Testis (tissue), 5 donors: ENCODE measurements at places on chromosomes 5 and 9.
A peak's percentile ranks its signal among the peaks of the same experiment; 100 is the strongest.

DNA sequence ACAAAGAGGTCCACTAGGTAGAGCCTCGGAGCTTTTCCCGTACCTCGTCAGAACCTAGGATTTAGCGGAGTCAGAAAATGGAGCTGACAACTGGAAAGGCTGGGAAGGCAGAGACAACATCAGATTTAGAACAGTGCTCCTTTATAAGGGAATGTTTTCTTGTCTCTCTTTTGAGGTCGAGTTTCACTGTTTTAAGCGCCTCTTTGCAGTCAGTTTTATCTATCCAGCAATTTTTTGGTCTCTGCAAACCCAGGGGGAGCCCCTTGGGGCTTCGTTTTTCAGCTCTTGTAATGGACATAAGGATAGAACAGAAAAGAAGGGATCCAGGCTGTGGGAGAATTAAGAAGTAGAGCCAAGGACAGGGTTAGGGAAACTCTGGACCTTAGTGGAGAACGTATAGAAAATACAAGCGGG, 80.5 kb downstream of the FNBP1 start:
- no peak for DNase-seq

- no peak for DNase-seq
Observed at GRCh38 chr5:74316064-74316603, 324.4 kb downstream of the ENC1 start.

- no peak for DNase-seq
Observed at GRCh38 chr9:99253134-99253533, 31.1 kb downstream of the SEC61B start.

DNA sequence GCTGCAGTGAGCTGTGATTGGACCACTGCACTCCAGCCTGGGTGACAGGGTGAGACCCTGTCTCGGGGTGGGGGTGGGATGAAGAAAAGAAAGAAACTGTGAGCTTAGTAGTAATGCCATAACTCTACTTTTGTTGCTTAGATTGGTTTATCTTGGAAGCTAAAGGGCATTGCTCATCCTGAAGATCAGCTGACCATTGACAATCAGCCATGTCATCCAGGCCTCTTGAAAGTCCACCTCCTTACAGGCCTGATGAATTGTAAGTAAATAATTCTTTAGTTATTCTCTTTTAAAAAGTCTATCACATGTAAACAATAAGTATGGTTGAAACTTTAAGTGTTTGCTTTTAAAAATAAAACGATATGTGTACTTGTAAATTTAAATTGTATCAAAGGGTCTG, 11.4 kb downstream of the OCLN start:
- no peak for DNase-seq

- peak; percentile 29 for DNase-seq
Observed at GRCh38 chr9:87812375-87813118, 70.1 kb upstream of the SPATA31E1 start.

DNA sequence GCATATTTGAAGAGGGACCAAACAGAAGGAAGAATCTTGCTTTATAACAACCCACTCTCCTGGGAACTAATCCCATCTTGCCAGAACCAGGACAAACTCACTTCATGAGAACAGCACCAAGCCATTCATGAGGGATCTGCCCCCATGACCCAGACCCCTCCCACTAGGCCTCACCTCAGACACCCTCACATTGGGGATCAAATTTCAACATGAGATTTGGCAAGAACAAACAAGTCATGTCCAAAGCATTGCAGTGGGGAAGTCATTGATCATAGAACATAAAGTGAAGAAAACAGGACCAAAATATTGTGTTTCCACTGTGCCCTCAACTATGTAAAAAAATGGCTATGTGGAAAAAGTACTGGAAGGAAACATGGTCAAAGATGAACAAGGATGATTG, 43.9 kb downstream of the MAP1B start:
- DNase-seq: no peak
